Cortex of kidney (tissue), 1 donor: ENCODE measurements at places on chromosomes 11 and 22.

DNA sequence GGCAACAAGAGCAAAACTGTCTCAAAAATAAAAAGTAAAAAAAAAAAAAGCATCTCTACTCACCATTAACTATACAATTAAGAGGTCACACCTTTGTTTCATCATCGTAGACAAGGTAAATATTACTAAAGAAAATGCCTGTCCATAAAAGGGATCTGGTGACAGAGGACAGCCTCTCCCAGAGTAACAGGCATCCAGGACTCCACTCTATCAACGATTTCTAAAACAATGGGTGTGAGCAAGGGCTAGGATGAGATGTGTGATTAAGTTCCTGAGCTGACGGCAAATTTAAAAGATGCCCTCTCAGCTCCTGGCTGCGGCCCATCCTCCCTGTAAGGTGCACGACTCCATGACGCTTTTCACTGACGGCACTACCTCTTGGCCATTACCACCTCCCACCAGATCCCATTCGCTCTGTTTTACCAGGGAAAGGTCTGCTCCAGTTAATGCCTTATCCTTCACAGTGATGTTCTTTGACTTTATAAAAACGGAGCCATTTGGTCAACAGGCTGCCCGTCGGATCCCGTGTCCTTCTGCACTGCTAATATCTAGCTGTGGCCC, 2.3 kb upstream of the TMEM45B start:
- no peak for DNase-seq

DNA sequence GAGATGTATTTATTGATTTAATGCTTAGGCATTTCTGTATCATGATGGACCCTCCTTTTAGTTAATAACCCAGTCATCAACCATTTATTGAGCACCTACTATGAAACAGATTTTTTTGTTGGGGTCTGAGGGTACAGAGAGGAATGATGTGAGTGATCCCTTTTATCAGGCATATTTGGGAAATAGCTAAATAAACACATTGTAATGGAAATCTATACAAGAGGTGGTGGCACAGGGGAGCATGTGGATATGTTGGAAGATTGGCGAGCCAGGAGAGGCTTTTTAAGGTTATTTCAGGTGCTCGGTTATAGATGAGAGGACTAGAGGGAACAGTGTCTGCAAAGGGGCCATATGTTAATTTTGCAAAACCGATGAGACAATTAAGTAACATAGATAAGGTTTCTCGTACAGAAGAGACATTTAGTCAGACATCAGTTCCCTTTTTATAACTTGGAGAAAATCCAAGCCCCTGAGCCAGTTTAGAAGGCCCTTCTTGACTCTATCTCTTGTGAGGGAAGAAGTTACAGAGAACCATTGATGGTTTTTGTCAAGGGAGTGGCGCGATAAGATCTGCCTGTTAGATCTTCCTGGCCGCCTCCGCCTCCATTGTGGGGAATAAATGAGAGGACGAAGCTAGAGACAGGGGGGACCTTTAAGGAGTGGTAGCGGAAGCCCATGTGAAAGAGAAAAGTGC, 2.0 kb downstream of the ATXN10 start:
- DNase-seq = no peak

GRCh38 chr11:11297578-11297977, 55.5 kb downstream of the CSNK2A3 start:
- DNase-seq = no peak

- DNase-seq = no peak
These were observed 61.4 kb upstream of the ASPHD2 start for GRCh38 chr22:26367402-26368245.

- DNase-seq = no peak
These were observed 17.9 kb downstream of the ASPHD2 start for GRCh38 chr22:26446808-26447515.

DNA sequence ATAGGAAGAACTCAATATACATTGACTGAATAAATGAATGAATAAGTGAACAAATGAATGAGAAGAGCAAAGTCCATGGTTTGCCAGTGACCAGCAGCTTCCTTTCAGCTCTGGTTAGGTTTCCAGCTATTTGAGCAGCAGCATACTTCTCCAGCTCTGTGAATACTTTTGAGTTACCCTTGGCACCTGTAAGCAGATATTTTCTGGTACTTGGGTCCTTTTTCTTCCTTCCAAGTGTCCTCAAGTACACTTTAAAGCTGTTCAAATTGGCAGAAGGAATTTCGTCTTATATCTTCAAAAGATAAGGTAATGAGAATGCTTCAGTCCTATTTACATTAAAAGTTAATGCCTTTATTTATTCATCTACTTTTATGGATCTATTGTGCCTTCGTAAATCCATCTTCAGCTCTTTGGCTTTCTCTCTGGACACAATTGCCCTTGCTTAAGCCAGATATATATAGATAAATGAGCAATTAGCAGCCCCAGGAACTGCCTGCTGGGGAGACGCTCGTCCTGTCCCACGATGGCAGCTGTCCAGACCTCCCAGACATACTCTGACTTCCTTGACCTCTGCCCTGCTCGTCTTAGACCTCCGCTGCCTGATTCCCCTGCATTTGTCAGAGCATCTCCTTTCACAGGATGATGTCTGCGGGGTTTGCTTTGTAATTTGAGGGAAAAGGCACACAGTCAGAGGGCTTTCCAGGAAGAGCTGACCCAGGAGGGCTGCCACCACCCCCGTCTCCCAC, 926.3 kb downstream of the OPCML start:
- DNase-seq = no peak

DNA sequence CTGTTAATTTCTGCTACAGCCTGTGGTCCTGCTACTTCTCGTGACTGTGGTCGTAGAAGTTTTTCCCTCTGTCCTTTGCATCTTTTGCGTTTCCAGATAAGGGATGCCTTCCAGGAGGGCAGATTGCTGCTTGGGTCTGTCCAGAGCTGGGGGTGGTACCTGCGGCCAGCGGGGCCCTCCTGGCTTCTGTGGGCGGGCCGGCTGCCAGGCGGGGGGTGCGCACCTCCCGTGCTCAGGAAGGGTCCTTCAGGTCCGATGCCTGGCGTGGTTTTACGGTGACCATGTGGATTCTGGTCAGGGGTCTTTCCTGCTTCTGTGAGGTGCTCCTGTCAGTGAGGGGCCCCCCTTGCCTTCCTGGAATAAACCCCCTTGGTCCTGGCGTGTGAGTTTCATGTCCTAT, 84.8 kb downstream of the KCNQ1 start:
- no peak for DNase-seq

DNA sequence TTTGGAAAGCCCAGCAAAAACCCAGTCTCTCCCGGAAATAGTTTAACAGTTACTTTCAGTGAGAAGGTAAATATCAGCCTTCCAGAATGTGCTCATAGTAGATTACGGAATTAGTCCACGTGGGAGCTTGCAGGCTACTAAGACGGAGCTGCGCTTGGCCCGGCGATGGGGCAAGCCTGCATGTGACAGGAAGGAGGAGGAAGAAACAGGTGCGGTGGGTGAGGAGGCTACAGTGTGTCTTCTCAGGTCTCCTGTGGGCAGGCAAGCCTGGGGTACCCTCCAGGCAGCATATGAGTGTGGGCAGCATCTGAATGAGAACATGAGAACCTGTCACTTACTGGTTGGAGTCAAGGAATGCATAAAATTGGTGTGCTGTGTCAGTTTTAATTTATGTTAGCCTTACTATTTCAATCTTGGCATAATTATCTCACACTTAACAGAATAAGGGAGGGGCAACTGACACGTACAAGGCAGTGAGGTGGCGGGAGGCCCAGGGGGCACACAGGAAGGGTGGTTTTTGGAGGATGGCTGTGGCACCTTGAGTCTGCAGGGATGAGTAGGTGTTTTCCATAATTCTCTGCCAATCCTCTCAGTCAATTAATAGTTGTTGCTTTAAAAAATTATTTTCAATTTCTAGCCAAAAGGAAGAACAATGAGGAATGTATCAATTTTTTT, 35.7 kb downstream of the CLMP start:
- DNase-seq = no peak

DNA sequence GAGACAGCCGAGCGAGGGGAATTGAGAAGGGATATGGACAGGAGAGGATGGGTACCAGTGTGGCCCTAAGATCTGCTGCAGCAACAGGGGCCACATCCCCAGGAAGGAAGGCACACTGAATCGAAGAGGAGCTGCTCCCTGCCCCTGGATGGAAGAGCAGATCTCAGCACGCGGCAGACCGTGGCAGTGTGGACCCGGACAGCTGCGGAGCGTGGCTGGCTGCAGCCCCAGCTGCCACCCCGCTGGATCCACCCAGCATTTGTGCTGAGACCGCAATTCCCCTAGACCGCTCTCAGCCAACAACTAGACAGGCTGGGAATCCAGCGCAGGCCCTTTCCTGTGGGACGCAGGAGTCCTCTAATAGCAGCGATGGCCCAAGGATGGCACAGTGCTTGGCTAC, 94.7 kb downstream of the NECTIN1 start:
- DNase-seq = no peak

DNA sequence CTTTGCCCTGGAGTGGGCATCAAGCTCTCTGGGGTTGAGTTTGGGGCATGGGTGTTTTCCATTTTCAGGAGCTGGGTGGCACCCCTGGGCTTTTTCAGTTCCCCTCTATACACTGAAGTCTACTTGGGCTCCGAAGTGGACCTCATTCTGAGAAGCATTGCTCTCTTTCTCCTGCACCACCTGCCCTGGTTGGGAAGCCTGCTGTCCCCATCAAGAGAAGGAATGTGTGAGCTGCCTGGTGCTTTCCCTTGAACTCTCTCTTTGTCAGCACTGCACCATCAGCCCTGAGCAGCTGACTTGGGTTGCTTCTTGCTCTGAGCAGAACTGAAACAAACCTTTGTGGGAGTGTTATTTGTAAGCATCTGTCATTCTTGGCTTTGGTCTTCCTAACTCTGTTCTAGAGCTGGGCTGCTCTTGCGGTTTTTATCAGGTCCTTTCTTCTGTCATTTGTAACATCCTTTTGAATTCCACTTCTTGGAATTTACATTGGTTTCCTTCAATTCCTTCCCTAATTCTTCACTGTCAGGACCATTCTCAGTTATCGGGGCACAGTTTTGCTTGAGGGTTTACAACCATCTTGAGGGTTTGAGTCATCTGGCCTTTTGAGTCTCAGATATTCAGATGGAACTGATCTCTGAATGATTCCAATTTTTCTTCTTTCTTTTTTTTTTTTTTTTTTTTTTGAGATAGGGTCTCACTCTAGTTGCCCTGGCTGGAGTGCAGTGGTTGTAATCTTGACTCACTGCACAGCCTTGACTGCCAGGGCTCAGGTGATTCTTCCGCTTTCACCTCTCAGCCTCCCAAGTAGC, 20.5 kb downstream of the UBE2L3 start:
- DNase-seq = no peak

DNA sequence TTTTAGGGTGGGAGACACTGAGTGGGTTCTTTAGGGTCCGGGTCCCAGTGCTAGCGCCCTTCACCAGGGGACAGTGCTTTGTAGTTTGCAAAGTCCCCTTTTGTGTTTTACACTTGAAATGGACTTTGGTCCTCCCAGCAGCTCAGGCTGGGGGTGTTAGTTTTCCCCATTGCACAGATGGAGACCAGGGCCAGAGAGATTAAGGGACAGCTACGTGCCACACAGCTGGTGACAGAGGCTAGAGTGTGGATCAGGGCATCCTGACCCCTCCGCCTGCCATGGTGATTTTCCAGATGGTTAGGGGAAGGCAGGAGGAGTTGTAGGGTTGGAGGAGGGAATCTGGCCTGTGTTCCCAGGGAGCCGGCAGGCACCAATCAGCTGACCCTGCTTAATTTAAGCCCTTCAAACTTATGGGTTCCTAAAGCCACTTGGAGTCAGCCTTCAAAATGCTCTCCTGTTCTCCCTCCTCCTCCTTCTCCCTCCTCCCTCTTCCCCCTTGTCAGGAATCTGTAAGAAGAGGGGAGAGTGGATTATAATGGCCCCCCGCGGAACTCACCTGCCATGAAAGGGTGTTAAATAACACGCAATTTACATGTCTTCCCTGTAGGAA, 22.5 kb upstream of the MPPED1 start:
- DNase-seq = no peak

DNA sequence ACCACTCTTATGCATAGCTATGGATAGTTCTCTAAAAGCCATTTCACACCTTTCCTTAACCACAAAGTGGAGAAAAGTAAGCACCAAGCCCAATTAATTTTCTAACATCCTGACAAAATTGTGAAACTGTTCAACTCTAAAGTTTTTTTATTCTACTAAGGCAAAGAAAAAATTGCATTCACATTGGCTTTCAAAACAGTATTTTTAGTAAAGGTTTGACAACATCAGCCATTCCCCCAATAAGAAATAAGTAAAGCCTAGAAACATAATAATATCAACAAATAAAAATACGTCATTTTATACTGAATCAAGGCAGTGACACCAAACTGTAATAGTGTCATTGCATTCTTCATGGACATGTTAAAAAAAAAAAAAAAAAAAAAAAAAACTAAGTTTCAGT, 11.1 kb downstream of the FAM168A start:
- DNase-seq = no peak

GRCh38 chr11:95849087-95849825, 59.0 kb downstream of the CEP57 start:
- no peak for DNase-seq

DNA sequence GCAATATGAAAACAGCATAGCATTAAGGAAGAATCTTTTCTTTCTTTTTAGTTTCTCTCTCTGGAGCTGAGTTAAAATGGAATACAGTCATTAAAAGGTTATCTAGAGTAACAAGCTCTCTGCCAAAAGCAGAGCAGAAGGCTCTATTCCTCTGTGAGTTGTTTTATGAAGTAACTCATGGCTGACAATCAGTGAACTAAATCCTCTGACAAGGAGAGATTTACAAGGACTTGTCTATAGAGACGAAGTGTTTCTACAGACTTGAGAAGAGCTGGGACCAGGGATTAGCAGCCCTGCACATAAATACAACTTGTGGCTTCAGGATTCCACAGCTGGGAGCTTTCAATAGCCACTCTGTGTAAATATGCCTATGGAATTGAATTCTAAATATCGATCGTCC, 192.5 kb upstream of the RAG2 start:
- DNase-seq = no peak

GRCh38 chr11:122998727-122999366, 17.2 kb upstream of the BSX start:
- no peak for DNase-seq

DNA sequence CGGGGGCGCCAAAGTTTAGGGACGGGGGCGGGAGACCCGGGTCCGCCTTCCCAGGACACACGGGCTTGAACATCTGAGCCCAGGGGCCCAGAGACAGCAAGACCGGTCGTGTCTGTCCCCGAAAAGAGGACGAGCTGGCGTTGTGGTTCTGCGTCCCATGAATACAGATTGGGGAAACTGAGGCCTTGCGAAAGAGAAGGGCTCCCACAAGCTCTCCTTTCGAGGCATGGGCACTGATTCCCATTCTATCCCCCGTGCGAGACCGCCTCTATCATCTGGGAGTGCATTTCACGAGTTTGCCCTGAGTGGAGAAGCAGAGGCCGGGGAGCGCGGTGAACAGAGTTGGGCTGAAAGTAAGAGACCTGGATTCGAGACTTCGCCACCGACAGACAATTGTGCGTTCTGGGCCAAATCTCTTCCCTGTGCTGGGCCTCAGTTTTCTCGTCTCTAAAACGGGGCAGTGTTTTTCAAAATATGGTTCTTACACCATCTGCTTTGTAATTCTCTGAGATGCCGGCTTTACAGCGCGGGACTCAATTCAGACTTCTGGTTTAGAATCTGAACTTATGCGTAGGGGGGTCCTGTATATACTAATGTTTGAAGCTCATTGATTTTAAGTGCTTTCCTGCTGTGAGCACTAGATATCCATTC, 471 bp downstream of the RNF185 start:
- DNase-seq = no peak
